ENCODE measurements at places on chromosomes 3 and 15. TPM values are rescaled to one million over a fixed set of nuclear protein-coding genes. Genes with fewer than 3 reads are reported as not detected.

TMEM207 gene
- total RNA-seq = not detected

PLD1 gene
- total RNA-seq = 8.8 TPM

KNG1 gene
- not detected for total RNA-seq

MUSTN1 gene
- total RNA-seq = 13.8 TPM

P2RY1 gene
- total RNA-seq = 0.57 TPM

SERINC4 gene
- total RNA-seq = not detected

All from CD4-positive, CD25-positive, alpha-beta regulatory T cell (primary cell).